ENCODE measurements at places on chromosomes 16 and 17.

DNA sequence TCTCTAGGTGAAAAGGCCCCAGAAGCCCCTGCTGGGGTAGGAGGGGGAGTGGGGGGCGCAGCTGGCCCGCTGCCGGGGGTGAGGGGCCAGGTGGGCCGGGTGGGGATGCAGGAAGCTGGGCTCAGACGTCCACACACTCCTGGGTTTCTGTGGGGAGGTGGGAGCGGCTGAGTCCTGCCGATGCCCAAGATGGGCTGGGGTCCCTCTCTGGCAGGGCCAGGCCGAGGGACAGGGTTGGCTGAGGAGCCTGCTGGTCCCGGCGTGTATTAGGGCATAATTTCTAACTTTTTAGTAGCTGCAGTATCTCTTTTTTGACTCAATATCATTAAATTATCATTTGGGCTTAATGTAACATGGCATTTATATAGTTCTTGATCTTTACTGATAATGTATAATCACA lies 121.4 kb upstream of the CORO6 start:
- DNase-seq = no peak

GRCh38 chr17:8079291-8080207 lies 8.0 kb downstream of the ALOX12B start:
- peak; percentile 45 for DNase-seq

GRCh38 chr16:8611886-8612600 lies 9.5 kb upstream of the METTL22 start:
- DNase-seq = peak; percentile 61

- no peak for DNase-seq
Observed at GRCh38 chr17:81646869-81647600, 9.3 kb downstream of the PDE6G start.

DNA sequence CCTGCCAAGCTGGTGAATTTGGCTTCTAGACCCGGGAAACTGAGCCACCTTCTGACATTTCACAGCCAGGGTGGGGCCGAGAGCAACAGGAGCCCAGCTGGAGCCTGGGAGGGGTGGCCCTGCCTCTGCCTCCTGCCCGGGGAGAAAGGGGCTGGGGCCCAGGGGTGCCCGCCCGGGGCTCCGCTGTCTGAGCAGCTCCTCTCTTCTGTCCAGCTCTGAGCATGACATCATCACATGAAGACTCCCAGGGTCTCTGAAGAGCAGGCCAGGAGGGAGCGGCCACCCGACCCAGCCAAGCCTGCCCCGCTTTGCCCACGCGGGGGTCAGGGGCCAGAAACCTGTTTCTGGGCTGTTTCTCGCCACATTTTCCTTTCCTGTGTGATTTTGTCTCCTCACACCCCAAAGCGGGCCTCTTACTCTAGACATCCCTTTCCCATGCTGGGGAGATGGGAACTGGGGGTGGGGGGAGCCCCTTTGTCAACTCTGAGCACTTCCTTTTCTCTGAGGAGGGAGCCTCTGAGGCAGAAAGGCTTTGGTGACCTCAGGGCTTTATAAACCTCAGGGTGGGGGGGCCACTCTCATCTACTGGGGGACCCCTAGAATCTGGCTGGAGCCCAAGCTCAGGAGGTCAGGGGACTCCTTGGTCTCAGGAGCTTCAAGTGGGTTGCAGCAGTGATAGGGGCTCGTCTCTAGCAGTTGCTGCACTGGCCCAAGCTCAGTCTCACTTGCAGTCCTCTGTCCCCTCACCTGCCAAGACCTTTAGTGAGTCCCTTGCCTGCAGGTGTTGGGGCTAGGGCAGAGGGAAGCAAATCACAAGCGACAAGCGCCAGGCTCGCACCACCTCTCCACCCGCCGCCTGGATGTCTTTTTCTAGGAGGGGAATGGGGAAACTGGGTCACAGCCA lies 7.6 kb downstream of the UBALD2 start:
- no peak for DNase-seq

- DNase-seq = no peak
Observed at GRCh38 chr17:48545022-48545375, at the start of gene HOXB2. Gene HOXB2 (minus strand): TSS chr17:48545109. CDS start chr17:48544911, 198 bp downstream.

DNA sequence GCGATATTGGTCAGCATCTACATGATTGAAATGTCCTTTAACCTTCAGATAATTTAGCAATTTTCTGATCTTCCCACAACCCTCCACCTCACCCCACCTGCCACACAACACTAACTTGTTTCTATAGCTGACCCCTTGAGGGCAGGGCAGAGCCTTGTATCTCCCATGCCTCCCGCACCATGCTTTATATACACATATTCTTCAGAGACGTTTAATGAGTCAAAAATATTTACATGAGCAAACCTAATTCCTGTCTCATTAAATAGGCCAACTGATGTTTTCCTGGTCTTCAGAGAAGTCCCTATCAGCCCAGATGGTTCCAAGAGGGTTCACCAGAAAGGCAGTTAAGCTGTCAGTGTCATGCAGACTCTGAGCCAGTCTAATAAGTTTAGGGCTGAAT lies 6.6 kb upstream of the DHRS7C start:
- no peak for DNase-seq

DNA sequence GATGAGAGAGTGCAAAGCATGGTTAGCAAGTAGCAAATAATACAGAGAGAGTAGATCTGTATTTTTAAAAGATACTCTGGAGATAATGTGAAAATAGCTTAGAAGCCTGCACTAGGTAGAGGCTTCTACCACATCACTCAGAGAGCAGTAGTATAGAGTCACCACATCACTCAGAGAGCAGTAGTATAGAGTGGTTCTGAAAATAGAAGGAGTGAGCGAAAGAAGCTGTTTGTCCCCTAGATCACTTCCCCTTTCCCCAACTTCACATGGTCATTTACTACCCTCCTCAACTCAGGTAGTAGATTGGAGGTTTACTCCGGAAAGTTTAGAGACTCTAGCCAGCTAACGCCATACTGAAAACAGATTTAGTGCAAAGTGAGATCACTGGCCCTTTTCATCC lies 17.1 kb downstream of the DGKE start:
- no peak for DNase-seq

GRCh38 chr17:45791041-45791582 lies 7.0 kb downstream of the CRHR1 start:
- no peak for DNase-seq

DNA sequence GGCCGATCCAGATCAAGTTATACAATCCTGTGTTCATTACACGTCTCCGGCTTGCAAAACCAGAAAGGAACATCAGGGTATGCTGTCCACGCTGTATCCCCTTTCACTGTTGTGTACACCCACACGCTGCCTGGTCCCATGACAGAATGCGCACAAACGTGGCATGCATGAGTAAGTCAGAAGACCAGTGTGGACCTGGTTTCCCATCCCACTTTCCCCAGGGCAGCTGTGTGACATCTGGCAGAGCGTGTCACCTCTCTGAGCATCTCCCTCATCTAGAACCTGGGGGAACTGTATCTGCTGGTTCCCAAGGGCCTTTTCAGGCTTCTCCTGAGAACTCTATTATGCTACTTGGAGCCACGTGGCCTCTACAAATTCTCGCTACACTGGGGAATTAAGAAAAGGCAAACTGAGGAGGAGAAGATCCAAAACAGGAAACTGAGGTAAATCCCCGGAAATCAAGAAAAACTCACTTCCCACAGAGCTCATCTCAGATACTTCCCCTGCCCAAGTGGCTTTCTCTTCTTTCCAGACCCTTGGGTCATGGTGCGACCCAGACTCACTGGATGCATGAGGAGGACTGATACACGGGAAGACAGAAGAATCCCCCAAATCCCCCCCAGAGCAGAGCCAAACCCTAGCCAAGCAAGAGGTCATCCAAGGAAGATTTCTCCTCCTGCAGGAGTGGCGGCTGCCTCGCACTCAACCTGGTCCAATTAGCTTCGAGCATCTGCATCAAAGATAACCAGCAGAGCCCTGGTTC lies 139.3 kb downstream of the GAS7 start:
- DNase-seq = no peak

DNA sequence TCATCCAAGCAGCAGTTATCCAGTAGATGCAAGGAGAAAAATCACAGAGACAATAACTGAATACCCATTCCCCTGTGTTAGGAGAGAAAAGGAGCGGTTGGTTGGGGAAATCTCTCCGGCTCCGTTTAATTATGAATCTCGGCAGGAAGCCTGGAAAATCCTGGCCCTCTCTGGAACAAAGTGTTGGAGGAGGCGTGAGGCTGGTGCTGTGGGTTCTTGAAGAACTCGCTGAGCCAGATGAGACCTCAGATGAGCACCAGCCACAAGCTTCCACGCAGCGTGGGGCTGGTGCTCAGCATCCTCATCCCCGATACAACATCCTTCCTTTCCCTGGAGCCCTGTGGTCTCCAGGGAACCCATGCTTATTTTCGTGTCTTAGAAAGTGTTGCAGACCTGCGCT lies 39.7 kb downstream of the CACNG4 start:
- DNase-seq = no peak

DNA sequence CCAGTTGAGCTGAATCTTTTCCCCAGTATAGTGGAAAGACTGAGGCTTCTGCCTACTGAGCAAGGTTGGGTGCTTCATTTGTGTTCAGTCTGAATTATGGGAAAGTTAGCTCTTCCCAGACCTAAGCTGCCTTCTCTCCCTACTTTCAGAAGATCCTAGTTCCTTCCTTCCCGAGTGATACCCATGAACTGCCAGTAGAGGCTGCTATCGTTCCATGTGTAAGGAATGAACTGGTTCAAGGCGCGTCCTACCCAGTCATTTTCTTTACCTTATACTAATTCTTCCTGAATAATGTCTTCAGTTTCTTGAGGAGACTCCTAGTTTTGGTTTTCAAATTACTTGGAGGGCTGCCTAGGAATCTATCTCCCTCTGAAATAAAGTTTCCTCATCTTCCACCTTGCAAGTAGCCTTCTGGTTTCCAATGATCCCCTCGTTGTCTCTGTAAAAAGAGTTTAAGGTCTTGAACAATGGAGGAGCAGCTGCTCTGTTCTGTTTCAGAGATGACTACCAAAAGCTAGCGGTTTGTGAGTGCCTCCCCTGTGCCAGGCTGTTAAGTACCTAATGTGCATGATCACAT lies 934 bp upstream of the AOC2 start:
- DNase-seq = peak; percentile 32

DNA sequence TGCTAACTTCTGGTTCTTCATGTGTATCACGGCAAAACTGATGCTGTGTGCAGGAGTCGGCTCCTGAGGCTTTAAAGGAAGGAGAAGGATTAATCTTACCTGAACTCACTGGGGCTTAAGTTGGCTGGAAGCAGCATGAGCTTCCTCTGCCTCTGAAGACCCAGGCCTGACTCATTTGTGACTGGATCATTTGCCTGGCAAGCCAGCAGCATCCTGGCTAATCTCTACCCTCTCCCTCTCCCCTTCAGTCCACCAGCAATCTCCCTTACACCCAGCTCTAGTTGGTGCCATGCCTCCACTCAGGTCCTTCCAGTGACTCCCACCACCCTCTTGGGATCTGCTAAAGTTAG lies 150.3 kb downstream of the IRX3 start:
- DNase-seq = peak; percentile 47

- DNase-seq = no peak
Observed at GRCh38 chr16:88274847-88275246, 107.9 kb upstream of the ZNF469 start.

GRCh38 chr17:41519501-41520224 lies 973 bp upstream of the KRT15 start:
- peak; percentile 84 for DNase-seq

GRCh38 chr16:72542102-72542501 lies 370.1 kb upstream of the PMFBP1 start:
- no peak for DNase-seq

DNA sequence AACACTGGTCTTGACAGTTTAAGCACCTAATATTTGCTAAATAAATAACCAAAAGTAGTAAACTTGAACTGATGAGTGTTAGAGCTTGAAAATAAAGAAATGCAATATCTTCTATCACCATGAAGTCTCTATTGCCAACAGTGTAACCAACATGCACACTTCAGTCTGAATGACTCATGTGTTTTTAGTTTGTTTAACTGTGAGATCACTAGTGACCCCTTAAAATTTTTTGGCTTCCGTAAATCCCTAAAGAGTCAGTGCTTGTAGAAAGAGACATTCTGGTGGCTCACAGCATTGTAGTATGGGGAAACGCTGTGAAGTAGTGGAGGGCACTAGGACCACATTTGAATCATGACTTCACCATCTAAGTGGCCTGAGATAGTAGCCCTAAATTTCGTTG lies 341.1 kb downstream of the PMP22 start:
- DNase-seq = no peak

GRCh38 chr16:12214509-12214908 lies 238.0 kb downstream of the SNX29 start:
- no peak for DNase-seq

GRCh38 chr16:28104404-28104803 lies 40.9 kb upstream of the GSG1L start:
- no peak for DNase-seq

GRCh38 chr17:41967921-41968578 lies 1.5 kb downstream of the CNP start:
- DNase-seq = no peak

- DNase-seq = no peak
Observed at GRCh38 chr17:8785547-8786413, 13.4 kb downstream of the MFSD6L start.

DNA sequence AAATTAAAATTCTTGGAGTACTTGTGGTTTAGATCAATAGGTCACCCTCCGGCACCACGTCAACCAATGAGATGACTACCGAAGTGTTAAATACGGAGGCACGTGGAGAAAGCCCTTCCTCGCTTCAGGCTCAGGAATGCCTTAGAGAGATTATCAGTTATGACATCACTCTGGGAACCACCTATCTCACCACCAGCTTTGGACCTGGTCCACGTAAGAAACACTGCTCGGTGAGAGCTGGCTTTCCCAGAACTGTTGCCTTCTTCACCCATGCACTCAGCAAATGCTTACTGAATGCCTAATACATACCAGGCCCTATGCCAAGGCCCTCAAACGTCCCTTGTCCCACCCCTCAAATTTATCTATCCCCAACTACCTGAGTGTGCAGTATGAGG lies 71.3 kb downstream of the SMG6 start:
- no peak for DNase-seq

DNA sequence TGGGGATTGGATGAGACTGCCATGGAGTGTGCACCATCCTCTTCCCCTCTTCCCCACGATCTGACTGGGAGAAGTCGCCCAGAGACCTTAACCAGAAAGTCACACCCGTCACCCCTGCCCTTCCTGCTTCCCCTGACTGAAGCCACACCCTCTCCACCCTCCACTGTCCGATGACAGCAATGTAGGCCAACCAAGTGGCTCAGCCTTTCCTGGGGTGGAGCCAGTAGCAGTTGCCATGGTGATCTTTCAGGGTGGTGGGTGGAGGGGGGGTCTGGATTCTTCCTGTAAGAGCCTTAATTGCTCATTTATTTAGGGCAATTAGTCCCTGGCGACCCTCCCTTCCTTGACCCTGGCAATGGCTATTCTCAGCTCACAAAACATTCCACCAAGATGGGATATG lies 37.5 kb upstream of the PHB1 start:
- no peak for DNase-seq

GRCh38 chr16:55478827-55479429 lies at the start of gene MMP2:
Gene MMP2 (plus strand): TSS chr16:55479198. CDS start chr16:55479480, 282 bp downstream.
- no peak for DNase-seq

- DNase-seq = no peak
Observed at GRCh38 chr17:27565874-27566670, 64.9 kb upstream of the LGALS9 start.

All from foreskin keratinocyte (primary cell).